ENCODE measurements at places on chromosomes 1 and 21.

DNA sequence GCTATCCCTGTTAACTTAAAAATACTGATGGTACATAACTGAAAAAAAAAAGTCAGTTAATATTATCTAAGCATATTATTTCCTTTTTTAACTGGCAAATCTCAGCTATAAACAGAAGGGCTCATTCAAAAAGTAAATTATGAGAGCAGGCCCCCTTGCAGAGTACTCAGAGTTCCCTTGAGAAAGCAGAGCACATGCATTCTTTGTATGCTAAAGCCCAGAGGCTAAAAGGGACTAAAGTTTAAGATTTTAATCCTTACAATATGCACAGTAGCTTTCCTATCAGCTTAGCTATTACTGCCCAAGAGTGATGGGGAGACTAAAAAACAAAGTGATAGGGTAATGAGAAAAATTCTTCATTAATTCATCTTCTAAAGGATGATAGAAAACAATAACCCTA lies 18.5 kb downstream of the SLC16A1 start:
- DNase-seq: no peak

GRCh38 chr1:160862203-160863060 lies at the start of gene CD244:
Gene CD244 (minus strand): TSS chr1:160862887. CDS start chr1:160862677, 210 bp downstream.
- no peak for DNase-seq

GRCh38 chr1:111615870-111616715 lies 3.5 kb upstream of the RAP1A start:
- DNase-seq: no peak

DNA sequence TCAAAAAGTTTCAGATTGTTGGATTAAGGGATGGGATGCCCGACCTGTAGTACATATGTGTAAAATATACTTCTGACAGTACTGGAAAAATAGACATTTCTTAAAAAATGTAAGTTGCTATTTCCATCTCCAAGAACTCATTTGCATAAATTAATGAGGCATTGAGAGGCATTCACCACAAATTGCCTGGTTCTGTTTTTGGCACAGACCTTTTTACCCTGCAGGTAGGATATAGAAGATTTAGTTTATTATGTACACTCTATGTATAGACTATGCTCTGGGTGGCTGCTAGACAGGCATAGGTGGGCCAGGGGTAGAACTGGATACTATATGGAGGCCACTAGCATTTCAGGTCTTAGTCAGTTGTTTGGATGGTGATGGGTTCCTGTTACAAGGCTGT lies 8.0 kb downstream of the CCDC17 start:
- no peak for DNase-seq

DNA sequence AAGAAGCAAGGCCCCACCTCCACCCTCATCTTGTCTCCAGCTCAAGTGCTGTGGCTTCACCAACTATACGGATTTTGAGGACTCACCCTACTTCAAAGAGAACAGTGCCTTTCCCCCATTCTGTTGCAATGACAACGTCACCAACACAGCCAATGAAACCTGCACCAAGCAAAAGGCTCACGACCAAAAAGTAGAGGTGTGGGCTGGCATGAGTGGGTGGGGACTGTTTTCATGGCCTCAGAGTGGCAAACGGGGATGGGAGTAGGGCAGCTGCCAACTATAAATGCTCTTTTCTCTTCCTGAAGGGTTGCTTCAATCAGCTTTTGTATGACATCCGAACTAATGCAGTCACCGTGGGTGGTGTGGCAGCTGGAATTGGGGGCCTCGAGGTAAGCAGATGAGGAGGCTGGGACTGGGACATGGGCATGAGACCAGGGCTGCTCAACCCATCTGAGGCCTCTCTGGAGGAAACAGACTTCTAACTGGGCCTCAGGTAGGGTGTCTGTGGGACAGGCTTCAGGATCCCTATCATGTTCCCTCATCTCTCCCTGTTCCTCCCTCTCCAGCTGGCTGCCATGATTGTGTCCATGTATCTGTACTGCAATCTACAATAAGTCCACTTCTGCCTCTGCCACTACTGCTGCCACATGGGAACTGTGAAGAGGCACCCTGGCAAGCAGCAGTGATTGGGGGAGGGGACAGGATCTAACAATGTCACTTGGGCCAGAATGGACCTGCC lies 8.8 kb upstream of the P3R3URF start:
- DNase-seq: no peak

Measured in WERI-Rb-1 (cell line).